CD4-positive, alpha-beta T cell (primary cell): ENCODE measurements at places on chromosomes 7 and 10.

GRCh38 chr10:83545901-83546391, 593.4 kb upstream of the GHITM start:
- DNase-seq, result no peak

DNA sequence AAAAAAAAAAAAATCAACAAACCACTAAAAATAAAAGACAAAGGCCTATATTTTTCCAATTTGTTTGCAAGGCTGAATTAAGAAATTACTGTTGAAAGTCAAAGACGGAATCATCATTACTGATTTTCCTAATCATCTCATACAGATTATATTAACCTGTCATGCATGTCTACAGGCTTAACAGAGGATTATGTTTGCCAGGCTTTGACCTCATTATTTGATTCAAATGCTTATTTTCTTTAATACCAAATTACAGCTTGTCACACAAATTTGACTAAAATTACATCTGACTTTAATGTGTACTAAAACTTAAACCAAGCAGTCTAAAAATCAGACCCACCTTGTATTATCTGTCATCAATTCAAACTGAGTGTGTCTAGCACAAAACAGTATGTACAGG, 21.2 kb downstream of the KIF5B start:
- DNase-seq, result no peak

DNA sequence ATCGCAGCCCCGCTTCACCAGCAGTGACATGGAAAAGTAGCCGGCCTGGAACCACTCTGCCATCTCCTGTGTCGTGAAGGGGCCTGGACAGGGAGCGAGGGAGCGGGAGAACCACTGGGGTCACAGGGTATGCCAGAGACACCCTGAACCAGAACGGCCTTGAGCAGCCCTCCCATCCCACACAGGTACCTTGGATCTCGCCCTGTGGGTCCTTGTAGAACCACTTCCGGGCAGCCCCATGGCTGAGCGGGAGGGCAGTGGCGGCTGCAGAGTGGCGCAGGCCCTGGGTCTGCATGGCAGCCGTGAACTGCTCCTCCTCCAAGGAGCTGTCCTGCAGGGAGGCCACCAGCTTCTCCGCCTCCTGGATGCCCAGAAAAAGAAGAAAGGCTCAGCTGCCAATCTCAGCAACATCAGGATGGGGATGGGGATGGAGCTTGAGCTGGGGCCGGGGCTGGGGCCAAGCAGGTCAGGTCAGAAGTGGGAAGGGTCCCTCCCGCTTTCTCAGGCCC, 9.5 kb downstream of the GIGYF1 start:
- no peak for DNase-seq

- no peak for DNase-seq
Observed at GRCh38 chr10:65720901-65721300, 1204.9 kb upstream of the LRRTM3 start.

DNA sequence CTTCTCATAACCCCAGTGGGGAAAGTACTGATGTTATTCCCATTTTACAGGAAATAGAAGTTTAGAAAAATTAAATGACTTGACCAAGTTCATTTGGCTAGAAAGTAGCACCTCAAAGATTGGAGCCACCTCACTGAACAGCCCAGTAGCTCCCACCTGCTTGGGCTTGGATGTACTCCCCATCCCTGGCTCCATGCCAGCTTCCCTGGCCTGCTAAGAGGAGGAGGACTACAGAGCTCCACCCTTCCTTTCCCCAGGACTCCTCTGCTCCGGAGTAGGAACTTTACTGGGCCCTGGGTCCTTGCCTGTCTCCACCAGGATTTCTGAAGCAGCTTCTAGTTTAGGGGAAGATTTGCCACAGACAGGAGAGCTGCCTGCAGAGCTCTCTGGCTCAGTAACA, 3.1 kb downstream of the HPS6 start:
- DNase-seq, result no peak

GRCh38 chr7:94658826-94659225, 2.9 kb upstream of the SGCE start:
- no peak for DNase-seq

DNA sequence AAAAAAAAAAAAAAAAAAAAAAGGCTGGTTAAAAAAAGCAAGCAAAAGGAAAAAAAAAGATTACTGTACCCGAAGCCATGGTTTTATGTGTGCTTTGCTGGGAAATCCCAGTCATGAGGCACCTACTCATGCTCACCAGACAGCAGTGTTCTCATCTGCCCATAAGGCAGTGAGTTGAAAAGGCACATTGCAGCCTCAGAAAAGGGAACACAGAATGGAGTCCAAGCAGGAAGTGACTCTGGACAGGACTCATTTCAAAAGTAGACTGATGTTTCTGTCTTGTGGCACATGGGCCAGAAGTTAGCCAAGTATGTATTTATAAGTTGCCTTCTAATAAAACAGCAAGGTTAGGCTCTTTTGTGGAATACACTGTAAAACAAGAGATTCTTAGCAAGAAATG, 40.2 kb downstream of the PDSS1 start:
- peak; percentile 70 for DNase-seq

- no peak for DNase-seq
Observed at GRCh38 chr10:73906524-73907447, 4.1 kb upstream of the PLAU start.

GRCh38 chr7:138468244-138469123, 8.4 kb downstream of the TRIM24 start:
- no peak for DNase-seq

GRCh38 chr7:155721056-155721455, 76.6 kb downstream of the RBM33 start:
- no peak for DNase-seq

GRCh38 chr7:43481902-43482678, 100.8 kb upstream of the STK17A start:
- no peak for DNase-seq

DNA sequence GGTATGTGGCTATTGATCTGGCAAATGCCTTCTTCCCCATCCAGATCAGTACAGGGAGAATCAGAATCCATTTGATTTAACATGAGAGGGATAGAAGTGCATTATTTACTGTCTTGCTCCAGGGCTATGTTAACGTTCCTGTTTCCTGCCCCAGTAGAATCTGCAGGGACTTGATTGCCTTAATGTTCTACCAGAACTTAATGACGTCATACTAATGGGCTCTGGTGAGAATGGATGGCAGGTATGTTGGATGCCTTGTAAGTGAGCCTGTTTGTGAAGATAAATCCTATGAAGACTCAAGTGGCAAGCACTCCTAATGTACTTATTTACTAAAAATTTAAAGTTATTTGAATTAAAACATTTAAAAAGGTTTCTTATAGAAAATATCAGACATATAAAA, 44.5 kb upstream of the CHCHD3 start:
- DNase-seq, result no peak

GRCh38 chr7:71389976-71390375, 258.0 kb downstream of the GALNT17 start:
- no peak for DNase-seq

- DNase-seq, result no peak
Observed at GRCh38 chr7:77569514-77570232, 32.6 kb downstream of the PTPN12 start.

DNA sequence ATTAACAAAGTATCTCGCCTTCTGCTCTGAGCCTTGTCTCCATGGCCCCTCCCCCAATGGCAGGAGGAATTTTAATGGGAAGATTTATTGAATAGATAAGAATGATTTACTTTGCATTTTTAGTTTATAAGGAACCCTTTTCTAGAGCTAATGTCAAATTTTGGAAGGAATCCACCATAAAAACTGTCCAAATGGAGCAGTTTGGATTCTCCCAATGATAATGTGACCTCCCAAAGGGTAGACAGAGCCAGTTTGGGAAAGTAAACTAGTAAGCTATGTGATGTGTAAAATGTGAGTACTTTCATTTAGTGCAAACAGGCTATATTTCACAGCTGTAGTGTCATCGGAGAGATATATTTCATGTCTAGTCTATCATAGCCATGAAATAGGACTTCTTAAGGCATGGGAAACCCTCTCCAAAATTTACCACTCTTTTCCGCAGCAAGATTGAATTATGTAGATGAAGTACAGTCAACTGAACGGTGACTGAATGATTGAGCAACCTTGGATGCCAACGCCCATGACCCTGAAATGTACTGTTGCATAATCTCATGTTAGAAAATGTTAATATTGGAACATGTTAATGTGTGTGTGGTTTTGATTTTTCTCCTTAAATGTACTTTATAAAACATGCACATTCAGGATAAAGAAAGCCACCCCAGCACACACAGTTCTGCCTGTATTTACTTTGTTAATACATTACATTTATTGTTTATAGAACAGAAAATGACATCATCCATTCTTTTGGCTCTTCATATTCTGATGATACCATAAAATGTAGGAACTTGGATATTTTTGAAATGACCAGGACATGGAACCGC, 140.6 kb downstream of the NRP1 start:
- no peak for DNase-seq

GRCh38 chr7:155360495-155361345, 63.0 kb downstream of the INSIG1 start:
- DNase-seq, result no peak

GRCh38 chr7:33917661-33918060, 12.3 kb downstream of the BMPER start:
- no peak for DNase-seq

GRCh38 chr7:44980393-44981034, 1.7 kb upstream of the MYO1G start:
- DNase-seq, result peak; percentile 47

- DNase-seq, result no peak
Observed at GRCh38 chr10:95941115-95941514, 33.3 kb downstream of the CC2D2B start.

- DNase-seq, result no peak
Observed at GRCh38 chr7:101550641-101551541, 78.2 kb downstream of the MYL10 start.

DNA sequence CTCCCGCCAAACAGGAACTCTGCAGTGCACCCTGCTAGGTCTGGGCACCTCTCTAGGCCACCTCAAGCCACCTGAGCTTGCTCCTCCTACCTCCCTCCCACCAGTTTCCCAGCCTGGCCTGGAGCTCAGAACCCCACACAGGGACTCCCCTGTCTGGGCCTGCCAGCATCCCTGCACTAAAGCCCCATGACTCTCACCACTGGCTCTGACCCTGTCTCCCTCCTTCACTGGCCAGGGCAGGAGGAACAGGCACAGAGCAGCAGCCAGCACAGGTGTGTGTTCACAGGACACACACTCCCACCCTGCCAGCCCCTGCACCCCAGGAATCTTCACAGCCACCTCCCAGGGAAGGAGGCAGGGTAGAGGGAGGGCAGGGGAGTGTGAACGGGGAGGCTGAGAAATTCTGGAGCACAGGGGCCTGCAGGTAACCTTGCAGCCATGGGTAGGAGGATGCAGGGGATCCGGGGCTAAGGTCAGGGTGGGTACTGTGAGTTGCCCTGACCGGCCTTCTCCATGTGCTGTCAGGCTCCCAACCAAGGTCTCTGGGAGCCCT, 13.9 kb upstream of the ANTXRL start:
- DNase-seq, result no peak

DNA sequence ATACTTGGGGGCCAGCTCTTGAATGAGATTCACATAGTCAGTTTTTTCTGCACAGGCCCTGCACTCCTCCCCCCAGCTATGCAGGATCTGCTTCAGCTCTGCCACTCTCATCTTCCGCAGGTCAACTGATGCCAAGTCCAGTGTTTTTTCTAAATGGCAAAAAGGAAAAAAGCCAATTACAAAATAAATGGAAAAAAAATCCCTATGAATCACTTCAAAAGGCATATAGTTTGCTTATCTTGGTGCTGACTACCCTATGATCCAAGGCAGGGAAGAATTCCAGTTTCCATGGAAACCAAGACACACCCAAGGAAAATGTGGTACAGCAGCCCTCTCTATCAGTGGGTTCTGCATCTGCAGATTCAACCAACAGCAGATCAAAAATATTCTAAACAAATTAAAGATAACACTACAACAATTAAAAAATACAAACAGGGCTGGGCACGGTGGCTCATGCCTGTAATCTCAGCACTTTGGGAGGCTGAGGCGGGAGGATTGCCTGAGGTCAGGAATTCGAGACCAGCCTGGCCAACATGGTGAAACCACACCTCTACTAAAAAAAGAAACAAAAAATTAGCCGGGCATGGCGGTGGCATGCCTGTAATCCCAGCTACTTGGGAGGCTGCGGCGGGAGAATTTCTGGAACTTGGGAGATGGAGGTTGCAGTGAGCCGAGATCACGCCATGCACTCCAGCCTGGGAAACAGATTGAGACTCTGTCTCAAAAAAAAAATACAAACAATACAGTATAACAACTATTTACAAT, 17.6 kb downstream of the CDNF start:
- no peak for DNase-seq
